Stomach (tissue), 19 donors: ENCODE measurements at places on chromosomes 3 and 15. TPM values are rescaled to one million over a fixed set of nuclear protein-coding genes. Genes with fewer than 3 reads are reported as not detected.

DNA sequence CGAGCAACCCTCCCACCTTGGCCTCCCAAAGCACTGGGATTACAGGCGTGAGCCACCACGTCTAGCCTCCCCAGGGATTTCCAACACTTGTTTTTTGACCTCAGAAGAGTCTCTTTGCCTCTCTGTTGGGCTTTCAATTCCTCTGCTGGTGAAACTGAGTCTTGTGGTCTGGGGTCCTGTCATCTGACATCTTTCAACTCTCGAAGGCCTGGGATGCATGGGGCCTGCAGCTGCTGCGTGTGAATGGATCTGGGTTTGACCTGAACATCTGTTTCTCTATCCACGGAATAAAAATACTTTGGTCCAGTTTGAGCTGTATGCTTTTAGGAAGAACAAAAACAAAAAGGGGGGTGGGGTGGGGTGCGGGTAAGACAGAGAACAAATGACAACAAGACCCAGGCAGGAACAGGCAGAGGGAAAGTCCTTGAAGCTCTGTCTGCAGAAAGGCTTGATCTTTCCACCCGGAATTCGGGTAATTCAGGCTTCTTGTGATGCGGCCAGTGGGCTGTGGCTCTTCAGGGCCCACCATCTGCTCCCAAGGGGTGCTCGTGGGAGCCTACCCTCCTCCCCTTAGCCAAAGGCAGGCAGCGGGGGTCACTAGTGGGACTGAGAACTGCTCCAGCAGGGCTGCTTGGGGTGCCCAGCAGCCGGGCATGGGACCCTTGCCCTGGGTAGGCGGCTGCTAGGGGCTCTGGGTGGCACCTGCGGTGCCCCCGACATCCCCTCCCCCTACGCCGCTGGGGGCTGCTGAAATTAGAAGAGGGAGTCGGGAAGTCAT, 71.5 kb downstream of the SLC12A8 start:
- no peak for DNase-seq

GRCh38 chr15:95793231-95793630, 537.3 kb upstream of the NR2F2 start:
- no peak for DNase-seq

- DNase-seq, result no peak
Observed at GRCh38 chr3:89847955-89848354, 740.5 kb downstream of the EPHA3 start.

- no peak for DNase-seq
Observed at GRCh38 chr3:73296859-73297258, 235.4 kb downstream of the EBLN2 start.

The CKMT1A gene
- total RNA-seq, result 8.8 TPM

The ATP6V1A gene
- total RNA-seq, result 75.6 TPM
